ENCODE measurements at places on chromosomes 6 and 20. TPM values are rescaled to one million over a fixed set of nuclear protein-coding genes. Genes with fewer than 3 reads are reported as not detected.

The ECT2L gene
- not detected for total RNA-seq

The PRDM13 gene
- total RNA-seq = not detected

The MOG gene
- total RNA-seq = not detected

The SPATA25 gene
- 2.0 TPM for total RNA-seq

The ADGB gene
- total RNA-seq = not detected

GRCh38 chr20:34011275-34011674 is 17.6 kb downstream of the RALY start:
- peaks cover 18% of the 10 kb centered on the region for H3K36me3 ChIP-seq
- no peaks in the 10 kb centered on the region for H3K27me3 ChIP-seq
- no peak overlapping the region for H3K27ac ChIP-seq

- H3K27me3 ChIP-seq = peaks cover 5% of the 10 kb centered on the region
- H3K4me3 ChIP-seq = peak overlapping the region; percentile 99
These were observed 2.7 kb downstream of the SRF start for GRCh38 chr6:43173591-43174262.

DNA sequence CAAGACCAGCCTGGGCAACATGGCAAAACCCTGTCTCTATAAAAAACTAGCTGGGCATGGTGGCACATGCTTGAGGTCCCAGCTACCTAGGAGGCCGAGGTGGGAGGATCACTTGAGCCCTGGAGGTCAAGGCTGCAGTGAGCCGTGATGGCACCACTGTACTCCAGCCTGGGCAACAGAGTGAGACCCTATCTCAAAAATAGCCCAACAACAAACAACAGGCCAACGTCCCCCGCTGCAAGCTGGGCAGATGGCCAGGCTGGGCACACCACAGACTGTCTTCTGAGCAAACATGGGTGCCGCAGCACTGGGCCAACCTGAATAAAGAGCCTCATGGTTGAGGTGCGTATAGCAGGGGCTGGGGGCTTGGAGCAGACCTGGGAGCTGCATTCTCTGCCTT is 46.6 kb upstream of the SRF start:
- no peak overlapping the region for H3K4me3 ChIP-seq
- no peaks in the 10 kb centered on the region for H3K4me1 ChIP-seq
- no peak for DNase-seq
- H3K27me3 ChIP-seq = no peaks in the 10 kb centered on the region
- H3K36me3 ChIP-seq = no peaks in the 10 kb centered on the region

DNA sequence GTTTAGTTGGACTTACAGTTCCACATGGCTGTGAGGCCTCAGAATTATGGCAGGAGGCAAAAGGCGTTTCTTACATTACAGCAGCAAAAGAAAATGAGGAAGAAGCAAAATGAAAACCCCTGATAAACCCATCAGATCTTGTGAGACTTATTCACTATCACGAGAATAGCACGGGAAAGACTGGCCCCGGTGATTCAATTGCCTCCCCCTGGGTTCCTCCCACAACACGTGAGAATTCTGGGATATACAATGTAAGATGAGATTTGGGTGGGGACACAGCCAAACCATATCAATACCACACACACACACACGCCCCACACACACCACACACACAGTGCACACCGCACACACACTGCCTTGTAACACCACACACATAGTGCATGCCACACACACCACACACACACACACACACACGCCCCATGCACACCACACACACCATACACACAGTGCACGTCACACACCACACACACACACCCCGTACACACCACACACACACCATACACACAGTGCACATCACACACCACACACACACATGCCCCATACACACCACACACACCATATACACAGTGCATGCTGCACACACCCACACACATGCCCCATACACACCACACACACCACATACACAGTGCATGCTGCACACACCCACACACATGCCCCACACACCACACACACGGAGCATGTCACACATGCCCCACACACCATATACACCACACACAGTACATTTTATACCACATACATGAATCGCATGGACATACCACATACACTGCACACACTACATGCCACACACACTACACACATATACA is 310.5 kb downstream of the TAF4 start:
- H3K4me1 ChIP-seq = no peaks in the 10 kb centered on the region
- no peak overlapping the region for H3K4me3 ChIP-seq
- H3K27me3 ChIP-seq = peaks cover 2% of the 10 kb centered on the region

- peak overlapping the region; percentile 10 for H3K27ac ChIP-seq
- no peaks in the 10 kb centered on the region for H3K36me3 ChIP-seq
- DNase-seq = no peak
- peaks cover 21% of the 10 kb centered on the region for H3K4me1 ChIP-seq
These were observed 7.3 kb upstream of the ULBP2 start for GRCh38 chr6:149934249-149935156.

DNA sequence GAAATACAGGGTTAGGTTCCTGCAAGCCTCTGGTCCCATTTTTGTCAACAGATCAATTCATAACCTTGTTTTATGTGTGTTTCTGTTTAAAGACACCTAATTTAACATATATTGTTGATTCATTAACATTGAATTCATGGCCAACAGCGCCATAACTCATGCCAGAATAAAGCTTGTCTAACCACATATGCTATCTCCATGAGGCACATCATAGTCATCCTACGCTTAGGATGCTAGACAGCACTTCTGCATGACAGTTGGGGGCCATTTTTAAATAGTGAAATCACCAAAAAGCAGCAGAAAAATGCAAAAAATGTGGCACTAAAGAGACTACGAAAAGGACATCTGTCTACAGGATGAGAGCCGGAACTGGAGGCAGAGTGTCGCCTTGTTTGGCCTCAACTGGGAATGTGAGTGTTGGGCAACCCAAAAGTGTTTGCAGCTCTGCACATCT is 37.9 kb downstream of the TRAM2 start:
- no peak overlapping the region for H3K27ac ChIP-seq
- no peaks in the 10 kb centered on the region for H3K36me3 ChIP-seq
- no peak for DNase-seq
- H3K4me3 ChIP-seq = no peak overlapping the region

DNA sequence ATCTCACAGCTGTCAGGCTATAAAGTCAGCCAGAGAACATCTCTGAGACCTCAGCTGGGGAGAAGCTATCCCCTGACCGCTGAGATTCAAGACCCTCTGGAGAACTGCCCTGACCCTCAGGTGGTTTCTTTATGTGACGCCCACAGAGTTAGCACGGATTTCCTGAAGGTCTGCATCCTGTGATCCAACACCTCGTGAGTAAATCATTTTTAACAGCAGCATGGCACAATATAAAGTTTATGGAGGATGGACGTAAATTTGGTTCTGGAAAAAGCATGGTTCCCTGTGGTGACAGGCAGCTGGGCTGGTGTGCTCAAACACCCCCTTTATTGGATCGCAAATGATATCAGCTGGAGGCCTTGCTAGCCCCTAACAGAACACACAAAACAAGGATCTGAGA is 25.3 kb upstream of the TRAF3IP2 start:
- no peak for DNase-seq
- H3K27me3 ChIP-seq = peaks cover 4% of the 10 kb centered on the region
- no peak overlapping the region for H3K4me3 ChIP-seq
- H3K27ac ChIP-seq = no peak overlapping the region
- H3K36me3 ChIP-seq = no peaks in the 10 kb centered on the region

DNA sequence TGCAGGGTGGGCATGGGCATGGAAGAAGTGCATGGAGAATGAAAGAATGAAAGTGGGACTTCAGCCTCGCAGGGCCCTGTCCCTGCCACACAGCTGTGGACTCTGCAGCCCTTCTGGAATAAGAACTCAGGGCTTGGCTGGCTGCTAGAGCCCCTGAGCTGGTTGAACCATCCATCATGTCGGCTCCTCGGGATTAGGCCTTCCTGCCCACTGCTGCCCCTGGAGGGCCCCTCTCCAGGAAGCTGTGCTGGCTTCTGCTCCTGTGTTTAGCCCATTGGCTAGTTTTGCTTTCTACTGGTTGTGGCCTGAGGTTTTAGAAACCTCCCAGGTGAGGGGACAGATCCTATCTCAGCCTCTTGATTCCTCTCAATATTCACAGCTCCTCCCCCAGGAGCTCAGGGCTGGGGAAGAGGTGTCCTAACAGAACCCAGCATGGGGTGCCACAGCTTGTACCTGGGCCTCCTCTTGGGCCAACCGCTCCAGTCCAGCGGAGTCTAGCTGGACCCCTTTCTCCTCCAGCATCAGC is 7.9 kb downstream of the AARS2 start:
- H3K27me3 ChIP-seq = no peaks in the 10 kb centered on the region
- no peak for DNase-seq
- no peak overlapping the region for H3K4me3 ChIP-seq
- peak overlapping the region; percentile 38 for H3K27ac ChIP-seq

DNA sequence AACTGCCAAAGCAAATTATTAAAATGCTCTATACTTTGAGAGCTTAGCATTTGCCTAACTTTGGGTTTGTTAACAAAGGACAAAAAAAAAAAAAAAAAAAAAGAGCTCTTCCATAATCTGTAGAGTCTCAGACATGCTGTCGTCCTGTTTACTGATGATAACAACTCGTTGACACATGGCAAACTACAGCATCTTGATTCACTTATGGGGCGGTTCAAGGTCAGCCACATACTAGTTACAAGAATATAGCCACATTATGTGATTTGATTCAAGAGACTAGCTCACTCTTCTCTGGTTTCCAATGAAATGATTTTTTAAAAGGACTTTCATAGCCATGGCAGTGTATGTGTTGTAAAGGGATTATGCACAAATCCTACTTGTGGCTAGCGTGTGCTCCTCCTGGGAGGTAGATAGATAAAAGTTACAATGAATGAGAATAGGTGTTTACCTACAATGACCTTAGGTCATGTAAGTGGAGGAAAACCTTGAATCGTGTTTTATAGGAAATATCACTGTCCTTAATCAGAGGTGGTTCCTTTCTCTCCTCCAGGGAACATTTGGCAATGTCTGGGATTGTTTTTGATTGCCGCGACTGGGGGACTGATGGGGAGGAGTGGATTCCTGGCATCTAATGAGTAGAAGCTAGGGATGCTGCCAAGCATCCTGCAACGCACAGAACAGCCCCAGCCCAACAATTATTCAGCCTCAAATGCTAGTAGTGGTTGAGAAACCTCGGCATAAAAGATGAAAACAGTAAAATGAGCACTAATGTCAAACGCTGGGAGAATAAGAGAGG is 969.2 kb upstream of the SLC35B3 start:
- no peaks in the 10 kb centered on the region for H3K27me3 ChIP-seq
- no peak overlapping the region for H3K27ac ChIP-seq
- no peaks in the 10 kb centered on the region for H3K4me1 ChIP-seq
- no peak for DNase-seq

- H3K36me3 ChIP-seq = no peaks in the 10 kb centered on the region
- H3K27ac ChIP-seq = no peak overlapping the region
- no peaks in the 10 kb centered on the region for H3K27me3 ChIP-seq
- DNase-seq = no peak
These were observed 528.7 kb downstream of the DOK5 start for GRCh38 chr20:55004044-55004443.

DNA sequence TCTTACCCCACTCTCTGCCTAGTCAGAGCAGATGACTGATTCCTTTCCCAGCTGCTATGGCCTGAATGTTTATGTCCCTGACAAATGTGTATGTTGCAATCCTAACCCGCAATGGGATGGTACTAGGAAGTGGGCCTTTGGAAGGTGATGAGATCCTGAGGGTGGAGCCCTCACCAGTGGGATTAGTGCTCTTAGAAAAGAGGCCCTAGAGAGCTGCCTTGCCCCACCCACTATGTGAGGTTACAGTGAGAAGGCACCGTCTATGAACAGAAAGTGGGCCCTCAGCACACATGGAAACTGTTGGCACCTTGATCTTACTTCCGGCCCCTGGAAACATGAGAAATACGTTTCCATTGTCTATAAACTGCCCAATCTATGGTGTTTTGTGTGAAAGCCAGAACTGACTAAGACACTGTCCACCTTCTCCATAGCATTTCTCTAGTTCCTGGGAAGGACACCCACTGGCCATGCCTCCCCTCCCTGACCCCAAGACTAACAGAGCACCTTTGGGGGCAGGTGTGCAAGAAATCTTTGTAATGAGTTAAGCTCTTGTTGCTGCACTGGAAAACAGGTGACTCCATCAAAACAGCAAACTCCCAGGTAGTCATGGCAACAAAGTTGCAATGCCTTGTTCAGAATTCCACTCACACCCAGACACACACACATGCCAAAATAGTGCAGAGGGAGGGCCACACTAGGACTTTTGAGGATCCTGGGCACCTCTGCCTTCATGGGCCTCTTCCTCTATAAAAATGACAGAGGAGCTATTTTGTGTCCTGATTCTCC is 16.2 kb downstream of the GABRR2 start:
- H3K4me3 ChIP-seq = peak overlapping the region; percentile 50
- H3K27ac ChIP-seq = peak overlapping the region; percentile 73
- no peak for DNase-seq
- peaks cover 13% of the 10 kb centered on the region for H3K4me1 ChIP-seq
- H3K36me3 ChIP-seq = no peaks in the 10 kb centered on the region

DNA sequence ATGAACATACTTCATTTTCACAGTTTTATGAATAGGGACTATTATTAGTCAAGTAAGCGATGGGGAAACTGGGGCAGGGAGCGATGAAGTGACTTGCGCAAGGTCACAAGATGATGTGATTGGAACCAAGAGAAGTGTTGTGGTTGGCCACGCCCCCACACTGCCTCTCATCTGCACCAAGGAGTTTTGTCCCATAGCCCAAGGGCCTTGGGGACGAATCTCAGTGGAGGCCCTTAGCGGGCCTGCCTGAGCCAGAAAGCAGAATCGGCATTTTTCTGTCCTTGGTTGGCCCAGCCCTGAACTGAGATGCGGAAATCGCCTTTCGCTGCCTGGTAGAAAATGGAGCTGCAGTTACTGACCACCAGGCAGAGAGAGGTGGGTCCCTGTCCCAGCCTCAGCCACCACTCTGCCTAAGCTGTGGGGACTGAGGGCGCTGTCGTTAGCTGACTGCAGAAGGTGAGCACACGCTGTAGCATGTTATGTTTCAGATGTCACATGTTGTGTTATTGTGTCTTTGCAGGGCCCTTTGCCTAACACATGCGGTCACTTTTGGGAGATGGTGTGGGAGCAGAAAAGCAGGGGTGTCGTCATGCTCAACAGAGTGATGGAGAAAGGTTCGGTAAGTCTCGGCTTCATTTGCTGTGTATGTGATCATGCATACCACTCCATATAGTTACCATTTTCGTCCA is 57.8 kb downstream of the PTPN1 start:
- no peak overlapping the region for H3K27ac ChIP-seq
- H3K4me3 ChIP-seq = no peak overlapping the region
- peaks cover 37% of the 10 kb centered on the region for H3K4me1 ChIP-seq
- H3K27me3 ChIP-seq = no peaks in the 10 kb centered on the region
- H3K36me3 ChIP-seq = peaks cover 20% of the 10 kb centered on the region

DNA sequence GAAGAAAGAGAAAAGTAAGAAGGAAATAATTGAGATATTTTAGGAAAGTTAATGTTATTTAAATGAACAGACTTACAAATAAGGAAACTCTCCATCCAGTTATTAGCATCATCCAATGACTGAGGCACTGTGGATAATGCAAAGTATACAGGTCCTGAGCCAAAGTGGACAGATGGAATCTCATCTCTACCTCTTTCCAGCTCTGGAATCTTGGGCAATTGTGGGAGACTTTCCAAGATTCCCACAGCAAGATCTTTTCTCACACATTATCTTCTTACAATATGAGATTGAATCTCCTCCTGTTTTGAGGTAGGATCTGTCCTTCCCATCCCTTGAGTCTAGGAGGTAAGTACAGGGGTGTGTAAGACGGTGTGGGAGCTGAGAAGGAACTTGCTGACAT is 28.9 kb downstream of the HTR1E start:
- no peak overlapping the region for H3K27ac ChIP-seq
- H3K4me3 ChIP-seq = no peak overlapping the region
- peaks cover 2% of the 10 kb centered on the region for H3K27me3 ChIP-seq
